NCI-H1105 treated with DMSO at 0.1 percent for 48 hours (cell line): ENCODE measurements at places on chromosomes 12 and 14.

- DNase-seq: no peak
Observed at GRCh38 chr12:50642035-50642451, 121.9 kb upstream of the ATF1 start.

- DNase-seq: no peak
Observed at GRCh38 chr12:71725011-71725410, 29.7 kb upstream of the RAB21 start.

GRCh38 chr12:96886998-96887677 lies 19.9 kb upstream of the NEDD1 start:
- no peak for DNase-seq

GRCh38 chr14:104135121-104135903 lies 3.1 kb upstream of the KIF26A start:
- DNase-seq: no peak

DNA sequence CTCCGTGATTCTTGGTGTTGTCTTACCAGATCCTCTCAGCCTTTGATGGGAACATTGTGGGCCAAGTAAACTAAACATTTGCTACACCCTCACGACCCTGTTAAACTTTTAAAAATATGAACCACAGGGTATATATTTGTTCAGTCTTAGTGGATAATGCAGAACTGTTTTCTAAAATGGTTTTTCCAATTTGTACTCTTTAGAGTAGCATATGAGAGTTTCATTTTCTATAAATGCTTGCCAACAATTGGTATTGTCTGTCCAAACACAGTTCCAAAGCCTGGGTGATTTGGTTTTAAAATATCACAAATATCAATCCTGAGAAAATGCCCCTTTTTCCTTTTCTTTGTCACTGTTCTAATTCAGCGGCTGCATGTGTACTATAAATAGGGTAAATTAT lies 6.7 kb upstream of the IL22 start:
- no peak for DNase-seq

- no peak for DNase-seq
Observed at GRCh38 chr14:93759719-93760307, 28.5 kb downstream of the PRIMA1 start.

- no peak for DNase-seq
Observed at GRCh38 chr14:23365036-23365731, at the start of gene EFS. TSS of gene EFS (minus strand) at chr14:23365172. CDS start at chr14:23365025, 147 bp downstream.

- DNase-seq: no peak
Observed at GRCh38 chr14:69880893-69881292, 1.7 kb downstream of the SMOC1 start.

DNA sequence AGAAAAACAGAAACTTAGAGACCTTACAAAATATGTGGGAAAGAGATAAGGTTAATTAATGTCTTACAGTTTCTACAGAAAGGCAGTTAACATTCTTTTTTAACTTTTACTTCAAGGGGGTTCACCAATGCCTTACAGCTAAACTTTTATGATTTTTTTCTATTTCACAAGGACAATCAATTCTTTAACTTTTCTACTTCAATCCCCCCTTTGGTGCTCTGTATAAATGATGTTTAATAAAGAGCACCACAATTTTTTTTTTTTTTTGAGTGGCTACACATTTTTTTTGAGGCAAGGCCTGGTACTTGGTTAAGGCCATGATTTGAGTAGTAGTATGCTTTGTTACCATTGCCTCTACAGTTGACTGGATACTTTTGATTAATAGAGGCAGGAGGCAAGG lies 279.6 kb downstream of the PRKD1 start:
- no peak for DNase-seq

DNA sequence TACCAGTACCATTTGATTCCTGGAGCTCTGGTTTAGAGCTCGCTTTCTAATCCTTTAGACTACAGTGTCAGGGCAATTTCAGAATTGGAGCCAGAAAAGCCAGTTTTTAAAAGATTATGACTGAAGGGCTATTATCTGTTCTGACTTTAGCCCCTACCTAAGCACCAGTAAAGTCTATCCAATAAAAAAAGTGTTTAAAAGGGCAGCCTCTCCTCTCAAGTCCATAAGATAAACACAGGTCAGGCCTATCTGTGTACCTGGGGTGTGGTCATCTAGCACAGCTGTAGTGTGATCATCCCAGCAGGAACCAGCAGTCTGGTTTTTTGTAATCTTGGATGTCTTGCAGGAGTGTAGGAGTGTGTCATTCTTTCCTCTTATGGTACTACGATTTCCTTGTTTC lies 6.6 kb downstream of the APPL2 start:
- DNase-seq: no peak
